ENCODE measurements at places on chromosomes 13 and 19.

DNA sequence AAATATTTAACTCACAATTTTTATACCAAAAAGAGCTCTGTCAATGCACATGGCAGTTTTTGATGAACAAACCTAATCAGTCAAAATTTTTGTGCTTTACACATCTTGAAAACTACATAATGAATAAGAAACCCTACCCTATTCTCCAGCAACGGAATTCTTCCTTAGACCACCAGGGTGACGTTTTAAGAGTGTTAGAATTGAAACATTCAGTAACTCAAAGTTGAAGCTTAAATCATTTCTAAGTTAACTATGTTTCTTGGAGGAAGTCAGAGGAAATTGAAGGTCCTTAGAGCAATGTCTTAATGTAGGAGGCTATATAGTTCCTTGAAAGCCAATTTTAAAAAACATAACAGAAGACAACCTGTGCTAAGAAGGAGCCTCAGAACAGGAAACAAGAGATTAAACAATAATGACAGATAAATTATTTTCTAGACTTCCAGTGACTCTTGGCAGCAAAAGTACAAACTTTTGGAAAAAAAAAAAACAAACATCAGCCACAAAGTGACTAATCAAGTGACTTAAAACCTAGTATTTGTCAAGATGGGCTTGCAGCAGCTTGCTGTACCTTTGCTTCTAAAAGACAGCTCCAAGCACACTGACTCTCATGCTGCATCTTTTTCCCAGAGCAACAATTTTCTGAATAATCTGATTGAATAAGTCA is 6.2 kb downstream of the SPRY2 start:
- DNase-seq, result no peak

- DNase-seq, result no peak
Measured at GRCh38 chr13:78317030-78317429, 286.3 kb downstream of the POU4F1 start.

GRCh38 chr13:25836574-25837336 is 215.1 kb downstream of the SHISA2 start:
- no peak for DNase-seq

DNA sequence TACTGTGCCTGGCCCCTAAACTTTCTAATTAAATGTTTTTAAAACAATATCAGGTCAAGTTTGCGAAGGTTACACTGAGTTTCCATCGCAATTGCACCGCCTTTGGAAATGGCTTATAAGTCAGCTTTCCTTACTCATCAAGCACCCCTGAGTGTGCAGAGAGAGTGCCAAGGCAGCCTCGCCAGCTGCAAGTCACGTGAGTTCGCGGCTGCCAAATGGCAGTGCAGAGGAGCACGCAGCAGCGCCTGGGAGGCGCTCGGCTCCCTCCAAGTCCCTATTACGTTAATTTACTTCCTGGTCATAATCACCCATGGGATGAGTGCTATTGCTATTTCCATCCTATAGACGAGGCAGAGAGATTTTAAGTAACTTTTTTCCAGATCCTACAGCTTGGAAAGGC is 319.6 kb downstream of the TEX29 start:
- DNase-seq, result no peak

DNA sequence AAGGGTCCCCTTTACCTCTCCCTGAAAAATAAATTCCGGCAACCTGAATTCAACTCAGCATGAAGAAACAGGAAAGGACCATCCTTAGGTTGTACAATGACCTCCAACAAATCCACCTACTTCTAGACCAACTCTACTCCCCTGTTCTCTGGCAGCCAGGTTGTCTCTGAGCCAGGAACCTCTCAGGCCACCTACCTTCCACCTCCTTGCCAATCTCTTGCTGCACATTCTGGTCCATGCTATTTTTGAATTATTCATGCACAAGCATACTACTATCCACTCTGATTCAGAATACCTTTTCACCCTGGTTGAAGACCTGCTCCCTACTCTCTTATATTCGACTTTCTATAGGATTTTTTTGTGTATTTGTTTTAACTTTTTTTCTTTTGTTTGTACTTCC is 415.0 kb upstream of the ZNF507 start:
- DNase-seq, result no peak
